ENCODE measurements at places on chromosomes 13 and 19. TPM values are rescaled to one million over a fixed set of nuclear protein-coding genes. Genes with fewer than 3 reads are reported as not detected.

DNA sequence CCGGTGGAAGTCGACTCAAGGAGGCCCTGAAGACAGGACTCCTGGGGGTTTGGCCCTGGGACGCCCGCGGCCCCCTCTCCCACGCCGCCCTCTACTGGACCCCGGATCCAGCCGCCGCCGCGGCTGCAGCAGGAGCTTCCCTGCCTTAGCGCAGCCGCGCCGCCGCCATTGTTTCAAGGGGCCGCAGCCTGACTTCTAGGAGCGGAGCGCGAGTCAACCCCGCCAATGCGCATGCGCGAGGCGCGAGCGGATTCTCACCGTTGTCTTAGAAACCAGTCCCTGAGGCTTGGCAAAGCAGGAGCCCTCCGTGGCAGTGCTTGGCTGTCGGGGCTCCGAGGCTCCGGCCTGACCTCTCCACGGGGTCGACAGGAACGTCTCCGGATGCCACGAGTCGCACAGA is 19.1 kb upstream of the ZNF420 start:
- H3K4me3 ChIP-seq: no peak overlapping the region
- no peaks in the 10 kb centered on the region for H3K36me3 ChIP-seq
- no peak for DNase-seq
- no peak overlapping the region for H3K27ac ChIP-seq

GRCh38 chr13:65959305-65959704 is 1270.8 kb downstream of the PCDH9 start:
- H3K27me3 ChIP-seq: no peaks in the 10 kb centered on the region
- no peak overlapping the region for H3K4me3 ChIP-seq
- H3K36me3 ChIP-seq: no peaks in the 10 kb centered on the region
- H3K27ac ChIP-seq: no peak overlapping the region
- no peak for DNase-seq
- H3K4me1 ChIP-seq: no peaks in the 10 kb centered on the region

- peak; percentile 97 for DNase-seq
- no peaks in the 10 kb centered on the region for H3K36me3 ChIP-seq
- H3K4me3 ChIP-seq: peak within 1 kb of the TSS; percentile 57
- no peak within 1 kb of the TSS for H3K27ac ChIP-seq
- no peaks in the 10 kb centered on the region for H3K27me3 ChIP-seq
Measured at GRCh38 chr19:44401139-44402115, at the start of gene ZNF285. Gene ZNF285, minus strand, starts transcription at chr19:44401608. Its CDS starts 4,395 bp downstream, at chr19:44397213.

DNA sequence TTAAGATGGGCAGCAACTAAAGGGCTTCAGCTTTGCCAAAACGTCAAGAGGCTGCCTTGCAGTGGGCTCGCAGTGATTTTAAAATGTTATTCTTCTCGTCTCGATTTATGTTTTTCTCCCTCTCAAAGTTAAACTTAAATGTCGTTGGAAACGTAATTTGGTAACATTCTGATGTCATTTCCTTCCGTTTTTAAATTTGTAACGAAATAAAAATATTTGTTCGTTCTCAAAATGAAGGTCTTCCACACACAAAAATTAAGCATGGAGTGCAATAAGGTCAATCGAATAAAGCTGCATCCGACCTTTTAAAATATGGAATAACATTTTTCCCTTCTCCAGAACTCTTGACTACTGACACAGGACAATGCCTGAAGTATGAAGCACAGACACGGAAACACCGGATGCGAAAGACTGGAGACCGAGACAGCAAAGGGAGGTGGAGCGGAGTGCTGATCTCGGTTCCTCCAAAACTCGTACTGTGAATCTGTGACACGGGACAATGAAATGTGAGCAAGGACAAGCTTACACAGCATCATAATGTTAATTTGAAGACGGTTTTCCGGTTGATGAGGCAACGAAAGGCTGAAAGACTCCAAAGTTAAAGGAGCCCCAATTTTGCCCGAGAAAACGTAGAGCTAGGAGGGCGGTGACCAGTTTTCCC is 850 bp downstream of the MTMR6 start:
- H3K4me1 ChIP-seq: no peaks in the 10 kb centered on the region
- no peaks in the 10 kb centered on the region for H3K36me3 ChIP-seq
- H3K4me3 ChIP-seq: peak overlapping the region; percentile 37

DNA sequence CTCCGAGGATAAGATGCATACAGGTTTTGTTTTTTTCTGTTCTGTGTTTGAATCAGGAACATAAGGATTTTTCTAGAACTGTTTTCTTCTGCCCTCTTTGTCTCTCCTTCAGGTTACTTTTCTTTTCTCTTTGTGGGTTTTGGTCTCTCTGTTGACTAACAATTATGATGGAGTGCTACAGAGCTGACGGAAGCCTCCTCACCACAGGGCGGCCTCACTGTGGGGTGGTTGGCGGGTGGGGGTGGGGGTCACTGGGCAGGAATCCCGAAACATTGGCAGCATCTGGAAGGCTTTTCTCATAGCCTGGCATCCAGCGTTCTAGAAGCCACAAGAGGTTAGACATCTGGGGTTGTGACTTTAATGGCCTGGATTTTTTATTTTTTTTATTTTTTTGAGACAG is 12.0 kb upstream of the MATK start:
- H3K27ac ChIP-seq: no peak overlapping the region
- no peaks in the 10 kb centered on the region for H3K4me1 ChIP-seq
- H3K36me3 ChIP-seq: no peaks in the 10 kb centered on the region

GRCh38 chr19:38028913-38029510 is 122.0 kb downstream of the SIPA1L3 start:
- H3K27me3 ChIP-seq: no peaks in the 10 kb centered on the region
- peaks cover 4% of the 10 kb centered on the region for H3K4me1 ChIP-seq
- DNase-seq: no peak
- no peak overlapping the region for H3K27ac ChIP-seq
- H3K36me3 ChIP-seq: no peaks in the 10 kb centered on the region

CPAMD8 gene
- total RNA-seq: 9.3 TPM

- H3K27me3 ChIP-seq: no peaks in the 10 kb centered on the region
- H3K4me1 ChIP-seq: no peaks in the 10 kb centered on the region
- no peak for DNase-seq
- peaks cover 4% of the 10 kb centered on the region for H3K36me3 ChIP-seq
Measured at GRCh38 chr19:56405062-56405461, 930 bp downstream of the ZNF583 start.

DNA sequence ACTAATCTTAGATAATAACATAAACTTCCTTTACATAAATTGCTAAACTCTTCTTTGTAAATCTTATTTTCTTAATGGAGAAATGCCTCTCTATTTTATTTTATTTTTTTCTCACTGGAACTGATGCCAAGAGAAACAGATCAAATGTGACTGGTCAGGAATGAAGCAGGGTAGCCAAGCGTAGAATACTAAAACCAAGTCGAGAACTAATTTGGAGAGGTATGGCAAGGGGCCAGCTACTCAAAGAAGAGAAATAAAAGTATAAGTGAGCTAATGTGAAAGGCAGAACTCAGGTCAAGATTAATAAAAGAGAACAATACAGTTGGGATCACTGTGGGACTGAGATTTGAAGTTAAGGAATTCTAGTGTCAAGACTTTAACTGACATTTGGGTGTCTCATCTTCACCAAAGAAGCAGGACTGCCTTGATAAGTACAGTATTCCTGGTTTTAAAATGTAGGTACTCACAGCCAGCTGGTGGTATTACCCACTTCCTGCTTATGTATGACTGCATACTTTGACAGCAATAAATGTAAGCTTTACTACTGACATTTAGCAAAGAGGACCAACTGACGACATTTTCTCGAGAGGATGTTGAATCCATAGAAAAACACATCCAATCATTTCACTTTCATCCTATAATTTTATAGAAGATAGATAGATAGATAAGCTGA is 1192.2 kb downstream of the EFNB2 start:
- no peaks in the 10 kb centered on the region for H3K27me3 ChIP-seq
- no peak overlapping the region for H3K4me3 ChIP-seq

FUT1 gene
- 2.4 TPM for total RNA-seq

- H3K4me1 ChIP-seq: no peaks in the 10 kb centered on the region
- H3K27me3 ChIP-seq: no peaks in the 10 kb centered on the region
- no peaks in the 10 kb centered on the region for H3K36me3 ChIP-seq
- DNase-seq: no peak
- no peak overlapping the region for H3K4me3 ChIP-seq
Measured at GRCh38 chr13:106061781-106062180, 473.7 kb downstream of the EFNB2 start.
